ENCODE measurements at places on chromosomes 1 and 21.

- no peak for DNase-seq
Observed at GRCh38 chr1:214213136-214213535, 67.8 kb upstream of the SMYD2 start.

DNA sequence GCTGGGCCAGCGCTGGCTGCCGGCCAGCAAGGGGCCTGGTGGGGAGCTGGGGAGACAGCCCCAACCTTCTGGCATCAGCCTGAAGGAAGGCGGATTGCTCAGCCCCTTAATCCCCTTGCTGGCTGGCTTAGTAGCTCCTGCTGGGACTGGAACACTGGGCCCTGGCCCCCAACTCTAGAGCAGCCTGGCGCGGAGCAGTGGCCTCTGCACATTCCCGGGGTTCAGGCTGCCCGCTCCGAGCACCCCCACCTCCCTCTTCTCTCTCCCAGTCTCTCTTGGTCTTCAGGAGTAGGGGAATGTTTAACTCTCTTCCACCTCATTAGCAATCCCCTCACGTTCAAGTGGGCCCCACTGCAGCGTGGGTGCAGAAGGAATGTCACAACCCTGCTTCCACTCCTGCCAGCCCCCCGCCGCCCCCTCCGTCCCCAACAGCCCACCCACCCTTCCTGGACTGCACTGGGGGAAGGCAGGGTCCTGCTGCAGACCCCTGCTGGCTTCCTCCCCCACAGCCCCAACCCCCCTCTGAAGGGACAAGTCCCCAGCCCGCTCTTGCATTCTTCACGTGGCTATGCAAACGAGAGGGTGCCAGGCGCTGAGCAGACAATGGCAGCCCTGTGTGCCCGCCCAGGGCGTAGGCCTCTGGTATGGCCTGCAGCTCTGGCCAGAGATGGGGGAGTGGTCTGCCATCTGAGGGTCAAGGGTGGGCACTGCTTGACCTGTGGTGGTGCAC, 980 bp upstream of the CLDN19 start:
- DNase-seq, result no peak

DNA sequence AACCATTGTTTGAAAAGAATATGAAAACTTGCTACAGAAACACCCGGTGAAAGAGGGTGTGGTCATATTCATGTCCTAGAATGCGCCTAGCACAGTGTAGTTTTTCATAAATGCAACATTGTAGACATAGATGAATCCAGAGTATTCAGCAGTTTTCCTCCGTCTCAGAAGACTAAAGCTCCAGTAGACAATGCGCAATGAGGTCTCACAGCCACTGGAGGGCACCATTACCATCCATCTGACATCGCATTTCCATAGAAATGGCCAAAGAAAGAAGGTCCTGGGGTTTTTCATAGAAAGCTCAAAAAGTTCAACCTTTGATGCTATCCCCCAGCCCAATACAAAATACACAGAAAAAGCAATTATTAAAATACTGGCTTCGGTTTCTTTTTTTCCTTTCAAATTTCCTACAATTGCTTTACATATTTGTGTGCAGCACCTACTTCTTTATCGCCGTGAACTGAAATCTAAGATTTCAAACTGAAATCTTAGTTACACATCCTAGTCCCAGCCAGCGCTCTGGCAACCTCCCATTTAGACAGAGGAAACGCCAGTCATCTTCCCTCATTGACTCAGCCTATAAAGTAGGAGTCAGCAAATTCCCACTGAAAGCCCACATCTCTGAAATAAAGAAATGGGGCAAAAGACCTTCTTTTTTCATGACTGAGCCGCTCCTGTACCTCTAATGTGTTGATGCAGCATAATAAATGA, 3.9 kb upstream of the CD58 start:
- peak; percentile 63 for DNase-seq

GRCh38 chr1:84078842-84079202, 65.2 kb upstream of the PRKACB start:
- no peak for DNase-seq

DNA sequence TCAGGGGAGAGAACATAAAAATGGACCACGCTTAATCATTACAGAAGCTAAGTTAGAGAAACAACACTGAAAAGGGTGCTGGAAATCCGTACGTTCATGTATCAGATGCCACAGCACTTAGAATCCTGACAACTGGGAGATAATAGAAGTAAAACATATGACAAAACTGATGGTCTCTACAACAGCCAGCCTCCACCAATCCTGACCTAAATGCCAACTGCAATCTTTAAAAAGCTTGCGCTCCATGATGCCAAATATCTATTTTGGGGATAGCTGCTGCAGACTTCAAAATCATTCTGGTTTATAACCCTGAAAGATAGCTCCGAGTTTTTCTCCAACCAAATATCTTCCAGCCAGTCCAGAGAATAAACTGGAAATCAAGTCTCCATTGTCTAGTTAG, 178.3 kb downstream of the RERE start:
- DNase-seq, result no peak

GRCh38 chr1:33715195-33715811, 148.6 kb upstream of the HMGB4 start:
- no peak for DNase-seq

DNA sequence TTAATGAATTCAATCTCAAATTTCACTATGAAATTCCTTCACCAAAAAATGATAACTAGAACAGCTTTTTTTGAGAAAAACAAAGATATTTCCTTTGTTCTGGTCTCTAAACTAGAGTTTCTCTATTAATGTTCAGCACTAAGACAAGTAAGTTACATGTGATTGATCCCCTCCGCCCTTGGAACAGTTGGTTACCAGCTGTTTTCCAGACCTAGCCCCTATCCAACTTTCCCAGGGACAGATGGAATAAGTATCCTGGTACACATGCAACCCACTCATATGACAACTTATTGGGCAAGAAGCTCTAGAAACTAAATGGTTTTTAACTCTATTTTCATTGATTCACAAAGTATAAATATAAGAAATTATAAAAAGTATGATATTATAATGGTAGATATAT, 140.4 kb downstream of the COP1 start:
- no peak for DNase-seq

DNA sequence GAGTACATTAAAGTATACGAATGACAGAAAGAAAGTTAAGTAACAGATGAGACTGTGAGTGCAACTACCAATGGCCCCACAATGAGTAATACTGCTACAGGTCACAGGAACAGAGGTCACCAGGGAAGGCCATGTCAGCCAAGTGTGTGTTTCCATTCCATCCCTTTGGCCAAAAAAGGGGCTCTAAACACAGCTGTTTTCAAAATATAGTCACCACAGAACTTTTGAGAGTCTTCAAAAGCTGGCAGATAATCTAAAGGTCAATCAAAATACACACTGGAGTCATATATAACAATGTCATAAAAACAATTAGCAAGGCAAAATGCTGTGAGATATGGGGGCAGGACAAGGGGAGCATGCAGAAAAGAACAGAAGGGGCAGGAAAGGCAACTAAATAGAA, 10.2 kb downstream of the USP24 start:
- no peak for DNase-seq

GRCh38 chr1:201228011-201228983, 37.7 kb downstream of the IGFN1 start:
- no peak for DNase-seq

- no peak for DNase-seq
Observed at GRCh38 chr1:109925159-109925990, 14.7 kb downstream of the CSF1 start.

- no peak for DNase-seq
Observed at GRCh38 chr1:201108614-201109013, 3.6 kb downstream of the CACNA1S start.

DNA sequence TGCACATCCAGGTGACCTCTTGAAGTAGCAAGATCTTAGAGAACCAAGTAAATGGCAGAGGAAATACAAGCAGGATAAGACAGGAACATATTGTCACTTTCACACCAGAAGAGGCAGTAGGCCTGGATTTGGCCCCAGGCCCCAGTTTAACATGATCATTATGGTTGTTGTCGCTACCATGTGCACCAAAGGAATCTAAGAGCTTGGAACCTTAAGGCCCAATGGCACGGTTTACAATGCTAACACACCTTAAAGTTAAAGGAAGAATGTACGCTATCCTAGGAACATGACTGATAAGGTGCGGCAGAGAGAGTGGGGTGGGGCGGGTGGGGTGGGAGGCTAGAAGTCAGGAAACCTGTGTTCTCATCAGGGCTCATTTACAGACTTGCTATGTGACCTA, 147.5 kb downstream of the ROR1 start:
- DNase-seq, result no peak

DNA sequence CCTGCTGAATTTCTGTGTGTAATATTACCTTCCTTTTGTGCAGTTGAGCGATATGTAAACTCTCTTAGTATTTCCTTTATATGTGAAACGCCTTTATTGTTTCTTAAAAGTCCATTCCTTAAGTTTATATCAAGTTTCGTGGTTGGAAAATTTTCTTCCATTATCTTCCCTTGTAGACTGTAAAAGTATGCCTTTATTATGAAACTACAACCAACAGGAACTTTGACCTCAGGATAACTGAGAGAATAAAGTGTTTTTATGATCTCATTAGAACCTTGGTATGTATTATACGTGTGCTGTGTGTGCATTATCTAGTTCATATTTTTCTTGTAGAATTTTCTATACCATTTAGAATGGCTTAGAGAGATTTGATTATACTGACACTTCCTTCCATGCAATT, 3.1 kb upstream of the CDC14A start:
- no peak for DNase-seq

DNA sequence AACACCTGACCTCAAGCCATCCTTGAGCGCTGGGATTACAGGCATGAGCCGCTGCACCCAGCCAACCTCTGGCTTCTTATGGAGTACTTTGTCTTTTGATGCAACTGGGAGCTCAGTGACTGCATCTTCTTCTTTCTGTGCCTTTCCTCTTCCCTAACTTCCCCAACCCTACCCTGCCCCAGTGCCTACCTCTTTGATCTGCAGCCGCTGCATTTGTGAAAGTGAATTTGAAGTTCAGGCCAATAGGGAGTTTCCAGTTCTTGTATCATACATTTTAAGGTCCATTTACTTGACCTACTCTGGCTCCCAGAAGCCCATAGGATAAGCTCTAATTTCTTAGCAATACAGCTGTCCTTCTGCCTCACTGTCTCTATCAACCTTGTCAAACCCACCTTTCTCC, 52.2 kb downstream of the KCNC4 start:
- DNase-seq, result no peak

DNA sequence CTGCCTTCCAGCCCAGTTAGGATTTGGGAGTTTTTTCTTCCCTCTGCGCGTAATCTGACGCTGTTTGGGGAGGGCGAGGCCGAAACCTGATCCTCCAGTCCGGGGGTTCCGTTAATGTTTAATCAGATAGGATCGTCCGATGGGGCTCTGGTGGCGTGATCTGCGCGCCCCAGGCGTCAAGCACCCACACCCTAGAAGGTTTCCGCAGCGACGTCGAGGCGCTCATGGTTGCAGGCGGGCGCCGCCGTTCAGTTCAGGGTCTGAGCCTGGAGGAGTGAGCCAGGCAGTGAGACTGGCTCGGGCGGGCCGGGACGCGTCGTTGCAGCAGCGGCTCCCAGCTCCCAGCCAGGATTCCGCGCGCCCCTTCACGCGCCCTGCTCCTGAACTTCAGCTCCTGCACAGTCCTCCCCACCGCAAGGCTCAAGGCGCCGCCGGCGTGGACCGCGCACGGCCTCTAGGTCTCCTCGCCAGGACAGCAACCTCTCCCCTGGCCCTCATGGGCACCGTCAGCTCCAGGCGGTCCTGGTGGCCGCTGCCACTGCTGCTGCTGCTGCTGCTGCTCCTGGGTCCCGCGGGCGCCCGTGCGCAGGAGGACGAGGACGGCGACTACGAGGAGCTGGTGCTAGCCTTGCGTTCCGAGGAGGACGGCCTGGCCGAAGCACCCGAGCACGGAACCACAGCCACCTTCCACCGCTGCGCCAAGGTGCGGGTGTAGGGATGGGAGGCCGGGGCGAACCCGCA, at the start of gene PCSK9:
Gene PCSK9 (plus strand): TSS at position 207 of the 741 bp plus-strand sequence. CDS start 290 bp downstream, at position 497.
- no peak for DNase-seq
